Lower lobe of right lung (tissue), 2 donors: ENCODE measurements at places on chromosomes 3 and 15.

DNA sequence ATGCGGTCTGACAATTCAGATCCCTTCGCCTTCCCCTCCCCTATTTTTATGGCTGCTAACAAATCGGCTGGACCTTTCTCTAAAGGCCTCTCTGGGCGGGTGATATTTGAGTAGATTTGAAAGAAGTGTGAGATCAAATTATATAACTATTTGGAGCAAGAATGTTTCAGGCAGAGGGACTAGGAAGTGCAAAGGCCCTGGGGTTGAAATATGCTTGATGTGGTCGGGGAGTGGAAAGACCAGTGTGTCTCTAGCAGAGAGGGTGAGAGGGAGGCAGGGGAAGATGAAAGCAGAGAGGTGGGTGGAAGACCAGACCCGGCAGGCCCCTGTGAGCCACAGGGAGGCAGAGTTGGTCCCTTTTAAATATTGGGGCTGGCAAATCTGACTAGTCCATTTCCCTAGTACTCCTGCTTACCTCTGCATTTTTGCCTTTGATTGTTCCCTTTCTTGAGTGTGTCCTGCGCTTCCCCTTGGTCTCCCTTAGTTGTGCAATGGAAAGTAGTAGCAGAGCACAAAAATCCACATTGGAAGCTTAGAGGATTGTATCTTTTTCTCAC lies 32.3 kb downstream of the SLCO3A1 start:
- peaks cover 18% of the 10 kb centered on the region for H3K4me1 ChIP-seq
- no peaks in the 10 kb centered on the region for H3K36me3 ChIP-seq
- DNase-seq = no peak
- H3K4me3 ChIP-seq = no peak overlapping the region
- no peak overlapping the region for H3K27ac ChIP-seq

- H3K4me3 ChIP-seq = no peak overlapping the region
- DNase-seq = no peak
- H3K27ac ChIP-seq = no peak overlapping the region
- H3K36me3 ChIP-seq = no peaks in the 10 kb centered on the region
- H3K4me1 ChIP-seq = no peaks in the 10 kb centered on the region
Observed at GRCh38 chr15:95563634-95564033, 766.9 kb upstream of the NR2F2 start.

- no peak overlapping the region for H3K4me3 ChIP-seq
- no peak for DNase-seq
- no peak overlapping the region for H3K27ac ChIP-seq
- no peaks in the 10 kb centered on the region for H3K4me1 ChIP-seq
- H3K27me3 ChIP-seq = no peaks in the 10 kb centered on the region
Observed at GRCh38 chr3:66931699-66932098, 66.4 kb upstream of the KBTBD8 start.

GRCh38 chr3:59777667-59778077 lies 727.8 kb upstream of the CFAP20DC start:
- H3K4me3 ChIP-seq = no peak overlapping the region
- H3K4me1 ChIP-seq = no peaks in the 10 kb centered on the region
- H3K27ac ChIP-seq = no peak overlapping the region
- H3K27me3 ChIP-seq = no peaks in the 10 kb centered on the region
- no peaks in the 10 kb centered on the region for H3K36me3 ChIP-seq

- no peak overlapping the region for H3K4me3 ChIP-seq
- peaks cover 27% of the 10 kb centered on the region for H3K4me1 ChIP-seq
- DNase-seq = no peak
- H3K27me3 ChIP-seq = no peaks in the 10 kb centered on the region
- H3K36me3 ChIP-seq = peaks cover 6% of the 10 kb centered on the region
- H3K27ac ChIP-seq = no peak overlapping the region
Observed at GRCh38 chr3:188197388-188197847, 43.5 kb downstream of the LPP start.

DNA sequence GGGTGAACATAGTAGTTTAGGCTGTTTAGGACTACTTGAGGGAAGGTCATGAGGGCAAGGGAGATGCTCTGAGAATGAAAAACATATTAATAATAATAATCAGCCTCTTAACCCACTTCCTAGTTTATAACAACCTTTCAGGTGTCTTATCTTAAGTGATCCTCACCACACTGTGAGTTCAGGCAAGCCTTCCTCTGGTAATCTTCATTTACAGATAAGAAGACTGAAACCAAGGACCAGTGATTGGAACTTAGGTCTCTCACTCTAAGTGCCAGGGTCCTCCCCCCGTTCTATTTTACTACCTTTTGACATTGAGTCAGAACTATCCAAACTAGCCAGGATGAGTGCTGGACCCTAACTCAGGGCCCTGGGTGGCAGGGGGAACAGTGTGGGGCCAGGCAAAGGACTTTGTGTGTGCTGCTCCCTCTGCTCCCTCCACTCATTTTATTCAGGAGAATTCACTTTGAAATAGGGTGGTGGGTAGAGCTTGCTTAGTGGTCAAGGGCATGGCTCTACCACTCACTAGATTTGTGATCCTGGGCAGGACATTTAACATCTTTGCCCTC lies 5.7 kb downstream of the NUTM1 start:
- no peaks in the 10 kb centered on the region for H3K4me1 ChIP-seq
- DNase-seq = no peak
- no peaks in the 10 kb centered on the region for H3K36me3 ChIP-seq
- no peak overlapping the region for H3K4me3 ChIP-seq
- H3K27ac ChIP-seq = no peak overlapping the region

DNA sequence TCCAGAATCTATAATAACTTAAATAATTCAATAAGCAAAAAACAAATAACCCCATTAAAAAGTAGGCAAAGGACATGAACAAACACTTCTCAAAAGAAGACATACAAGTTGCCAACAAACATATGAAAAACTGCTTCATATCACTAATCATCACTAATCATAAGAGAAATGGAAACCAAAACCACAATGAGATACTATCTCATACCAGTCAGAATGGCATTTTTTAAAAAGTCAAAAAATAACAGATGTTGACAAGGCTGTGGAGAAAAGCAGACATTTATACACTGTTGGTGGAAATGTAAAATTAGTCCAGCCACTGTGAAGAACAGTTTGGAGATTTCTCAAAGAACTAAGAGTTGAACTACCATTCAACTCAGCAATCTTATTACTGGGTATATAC lies 19.5 kb upstream of the ZMAT3 start:
- no peaks in the 10 kb centered on the region for H3K27me3 ChIP-seq
- no peak overlapping the region for H3K27ac ChIP-seq
- H3K4me1 ChIP-seq = no peaks in the 10 kb centered on the region
- H3K4me3 ChIP-seq = no peak overlapping the region
- DNase-seq = no peak
- H3K36me3 ChIP-seq = no peaks in the 10 kb centered on the region

GRCh38 chr3:28860307-28860706 lies 420.6 kb upstream of the RBMS3 start:
- H3K27me3 ChIP-seq = no peaks in the 10 kb centered on the region
- no peak overlapping the region for H3K27ac ChIP-seq
- no peak overlapping the region for H3K4me3 ChIP-seq
- no peaks in the 10 kb centered on the region for H3K36me3 ChIP-seq
- peak; percentile 41 for DNase-seq
